ENCODE measurements at places on chromosomes 2 and 18.

DNA sequence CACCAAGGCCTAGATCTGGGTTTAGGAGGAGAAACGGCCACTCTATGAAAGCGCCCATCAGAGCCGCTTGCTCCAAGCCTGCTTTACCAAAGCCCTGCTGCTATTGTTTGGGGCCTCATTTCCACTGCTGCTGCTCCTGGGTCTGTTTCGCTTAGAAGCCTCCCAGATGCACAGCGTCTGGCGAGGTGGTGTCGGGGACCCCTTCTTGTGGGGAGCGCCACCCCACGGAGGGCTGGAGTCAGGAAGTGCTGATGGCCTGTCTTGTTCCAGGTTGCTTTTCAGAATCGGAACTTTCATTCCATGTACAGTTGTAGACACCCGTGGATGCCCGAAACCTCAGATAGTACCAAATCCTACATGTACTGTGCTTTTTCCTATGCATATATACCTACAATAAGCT, 204.9 kb upstream of the TWIST2 start:
- DNase-seq: no peak

DNA sequence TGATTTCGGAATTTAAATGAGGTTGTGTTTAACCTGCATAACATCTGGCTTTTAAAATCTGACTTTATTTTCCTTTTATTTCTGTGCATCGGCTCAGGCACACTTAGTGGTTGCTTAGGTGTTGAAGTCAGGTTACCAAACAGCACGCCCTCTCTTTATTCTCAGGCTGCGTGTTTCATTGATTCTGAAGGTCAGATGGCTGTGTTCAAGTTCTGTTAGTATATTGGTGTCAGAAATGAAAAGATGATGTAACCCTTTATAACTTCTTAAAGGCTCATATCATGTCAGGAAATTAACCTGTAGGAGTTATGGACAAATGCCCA, 246.5 kb downstream of the LDLRAD4 start:
- DNase-seq: peak; percentile 44

DNA sequence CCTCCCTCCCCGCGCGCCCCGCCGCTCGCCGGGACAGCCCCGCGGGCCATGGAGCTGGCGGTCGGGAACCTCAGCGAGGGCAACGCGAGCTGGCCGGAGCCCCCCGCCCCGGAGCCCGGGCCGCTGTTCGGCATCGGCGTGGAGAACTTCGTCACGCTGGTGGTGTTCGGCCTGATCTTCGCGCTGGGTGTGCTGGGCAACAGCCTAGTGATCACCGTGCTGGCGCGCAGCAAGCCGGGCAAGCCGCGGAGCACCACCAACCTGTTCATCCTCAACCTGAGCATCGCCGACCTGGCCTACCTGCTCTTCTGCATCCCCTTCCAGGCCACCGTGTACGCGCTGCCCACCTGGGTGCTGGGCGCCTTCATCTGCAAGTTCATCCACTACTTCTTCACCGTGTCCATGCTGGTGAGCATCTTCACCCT, 865 bp downstream of the GALR1 start:
- no peak for DNase-seq

- no peak for DNase-seq
Measured at GRCh38 chr2:154758871-154759270, 60.4 kb downstream of the KCNJ3 start.

Data from hematopoietic multipotent progenitor cell treated with erythropoietin and hydrocortisone succinate and interleukin-3 and kit ligand, for 8 days (in vitro differentiated cells).